ENCODE measurements at places on chromosomes 12 and 14.

DNA sequence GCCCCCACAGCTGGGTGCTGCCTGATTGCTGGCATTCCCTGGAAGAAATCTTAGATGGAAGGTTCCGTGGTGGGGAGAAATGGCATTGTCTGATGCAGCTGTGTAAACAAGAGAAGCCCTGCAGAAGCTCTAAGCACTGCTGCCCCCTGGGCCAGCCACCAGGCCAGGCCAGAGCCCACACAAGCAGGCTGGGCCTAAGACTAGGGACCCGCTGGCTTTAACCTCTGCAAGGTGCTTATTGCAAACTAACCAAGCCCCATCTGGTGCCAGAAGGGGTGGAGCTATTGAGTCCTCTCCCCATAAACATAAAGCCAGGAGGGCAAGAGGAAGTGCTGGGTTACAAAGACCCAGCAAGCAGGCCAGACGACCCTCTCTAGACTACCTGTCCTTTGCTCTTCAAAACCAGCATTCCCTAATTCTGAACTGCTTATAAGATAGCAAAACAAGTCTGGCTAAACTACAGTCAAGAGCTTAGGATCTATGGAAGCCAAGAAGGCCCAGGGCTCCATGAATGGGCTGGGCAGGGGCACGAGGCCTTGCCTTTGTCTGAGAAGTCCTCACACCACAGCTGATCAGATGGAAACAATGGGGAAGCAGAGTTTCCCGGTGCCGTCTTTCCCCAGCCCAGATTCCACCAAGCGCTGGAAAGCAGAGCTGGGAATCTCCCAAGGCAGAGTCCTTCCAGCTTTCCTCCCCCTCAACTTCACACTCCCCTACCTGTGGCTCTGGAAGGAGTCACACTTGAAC, 28.8 kb downstream of the P2RX4 start:
- DNase-seq: no peak

GRCh38 chr14:84643446-84643845, 886.5 kb upstream of the FLRT2 start:
- DNase-seq: no peak

GRCh38 chr14:67050896-67051295, 138.3 kb upstream of the GARIN2 start:
- DNase-seq: no peak

GRCh38 chr12:70379846-70380245, 13.8 kb downstream of the KCNMB4 start:
- no peak for DNase-seq

DNA sequence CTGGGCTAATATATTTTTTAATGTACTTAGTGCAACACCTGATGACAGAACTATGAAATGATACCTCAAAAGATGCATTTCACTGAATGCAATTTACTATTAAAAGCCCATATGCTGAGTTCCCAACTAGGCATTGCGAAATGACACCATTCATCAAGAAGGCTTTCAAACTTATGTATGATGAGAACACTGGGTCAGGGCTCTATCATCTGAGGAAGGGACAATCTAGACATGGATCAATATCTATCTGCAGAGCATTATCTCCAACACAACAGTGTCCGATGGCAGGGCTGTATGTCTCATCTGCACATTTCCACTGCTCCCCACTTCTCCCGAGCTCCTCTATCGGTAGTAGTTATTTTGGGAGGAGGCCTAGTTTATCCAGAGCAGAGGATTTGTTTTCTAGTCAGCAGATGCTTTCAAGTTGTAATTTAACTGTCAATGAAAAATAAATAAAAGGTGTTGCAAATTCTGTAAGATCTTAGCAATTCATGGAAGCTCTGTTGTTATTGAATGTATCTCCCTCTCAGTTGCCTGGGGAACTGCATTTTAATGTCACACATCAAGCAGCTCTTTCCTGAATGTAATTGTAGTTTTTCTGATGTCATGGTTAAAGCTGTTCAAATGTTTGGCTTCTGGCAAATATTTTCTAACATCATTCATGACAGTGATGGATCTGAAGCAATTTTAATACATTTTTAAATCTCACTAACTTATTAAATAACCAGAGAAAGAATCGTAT, 7.4 kb upstream of the GCH1 start:
- DNase-seq: no peak

DNA sequence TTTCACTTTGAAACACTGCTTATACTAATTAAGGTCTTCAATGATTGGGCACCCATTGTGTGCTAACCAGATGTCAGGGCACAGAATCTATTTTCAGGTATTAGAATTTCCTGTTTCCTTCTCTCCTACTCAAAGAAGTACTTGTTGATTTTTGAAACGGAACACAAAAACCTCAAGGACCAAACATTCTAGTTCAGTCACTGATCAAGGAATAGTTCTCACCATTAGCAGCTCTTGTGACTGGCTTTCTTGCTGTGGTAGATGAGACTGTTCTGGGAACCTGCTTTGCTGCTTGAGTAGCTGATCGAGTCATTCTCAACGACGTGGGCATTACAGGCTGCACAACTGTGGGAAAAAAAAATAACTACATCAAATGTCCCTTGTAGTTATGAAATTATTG, 11.0 kb downstream of the DLGAP5 start:
- no peak for DNase-seq

All from activated T-helper 2 cell treated with anti-CD3 and anti-CD28 coated beads, Interferon-gamma antibody, Interleukin-2, Interleukin-4, amounts not matched to agents 10 μg/mL and 5 μg/mL and 100 μg/mL, durations not matched to agents 14 hours and 24 hours and 36 hours (primary cell).